ENCODE measurements at places on chromosomes 2 and 18. TPM values are rescaled to one million over a fixed set of nuclear protein-coding genes. Genes with fewer than 3 reads are reported as not detected.

RAB6C gene
- total RNA-seq: not detected

MTCL1 gene
- 23.6 TPM for total RNA-seq

GRCh38 chr2:24749069-24749691, 44.0 kb downstream of the PTRHD1 start:
- no peaks in the 10 kb centered on the region for H3K27me3 ChIP-seq
- H3K36me3 ChIP-seq: peaks cover 29% of the 10 kb centered on the region
- H3K27ac ChIP-seq: no peak overlapping the region
- peaks cover 3% of the 10 kb centered on the region for H3K4me1 ChIP-seq

NEB gene
- total RNA-seq: 0.98 TPM

- H3K4me1 ChIP-seq: no peaks in the 10 kb centered on the region
- no peaks in the 10 kb centered on the region for H3K27me3 ChIP-seq
- no peak overlapping the region for H3K27ac ChIP-seq
Measured at GRCh38 chr18:1779587-1779986, 791.7 kb downstream of the METTL4 start.

GRCh38 chr2:36967236-36967876, 1.0 kb upstream of the STRN start:
- no peaks in the 10 kb centered on the region for H3K36me3 ChIP-seq
- peak overlapping the region; percentile 87 for H3K4me3 ChIP-seq
- no peaks in the 10 kb centered on the region for H3K27me3 ChIP-seq
- H3K27ac ChIP-seq: peak overlapping the region; percentile 89

GRCh38 chr2:96891591-96892333, 21.9 kb upstream of the SEMA4C start:
- H3K4me1 ChIP-seq: peaks cover 84% of the 10 kb centered on the region
- peak overlapping the region; percentile 43 for H3K27ac ChIP-seq
- H3K27me3 ChIP-seq: no peaks in the 10 kb centered on the region
- DNase-seq: no peak

UBXN4 gene
- total RNA-seq: 51.6 TPM

DNA sequence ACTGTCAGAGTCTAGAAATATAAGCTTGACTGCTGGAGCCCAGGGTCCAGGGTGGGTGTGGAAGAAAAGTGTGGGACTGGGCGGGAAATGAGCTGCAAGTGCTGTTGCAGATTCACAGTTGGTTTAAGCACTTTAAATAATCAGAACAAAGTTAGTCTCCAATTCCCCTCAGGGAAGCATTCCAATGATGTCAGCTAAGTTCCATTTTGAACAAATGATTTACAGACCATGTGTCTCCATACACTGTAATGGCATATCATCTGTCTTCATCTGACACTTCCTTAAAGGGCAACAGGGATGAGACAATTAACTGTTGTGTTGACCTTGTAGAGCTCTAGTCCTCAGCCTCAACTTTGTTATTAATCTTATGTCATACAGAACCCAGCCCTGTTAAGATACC, 31.5 kb upstream of the REG3A start:
- H3K27ac ChIP-seq: no peak overlapping the region
- no peak for DNase-seq
- no peaks in the 10 kb centered on the region for H3K4me1 ChIP-seq
- H3K27me3 ChIP-seq: no peaks in the 10 kb centered on the region

DNA sequence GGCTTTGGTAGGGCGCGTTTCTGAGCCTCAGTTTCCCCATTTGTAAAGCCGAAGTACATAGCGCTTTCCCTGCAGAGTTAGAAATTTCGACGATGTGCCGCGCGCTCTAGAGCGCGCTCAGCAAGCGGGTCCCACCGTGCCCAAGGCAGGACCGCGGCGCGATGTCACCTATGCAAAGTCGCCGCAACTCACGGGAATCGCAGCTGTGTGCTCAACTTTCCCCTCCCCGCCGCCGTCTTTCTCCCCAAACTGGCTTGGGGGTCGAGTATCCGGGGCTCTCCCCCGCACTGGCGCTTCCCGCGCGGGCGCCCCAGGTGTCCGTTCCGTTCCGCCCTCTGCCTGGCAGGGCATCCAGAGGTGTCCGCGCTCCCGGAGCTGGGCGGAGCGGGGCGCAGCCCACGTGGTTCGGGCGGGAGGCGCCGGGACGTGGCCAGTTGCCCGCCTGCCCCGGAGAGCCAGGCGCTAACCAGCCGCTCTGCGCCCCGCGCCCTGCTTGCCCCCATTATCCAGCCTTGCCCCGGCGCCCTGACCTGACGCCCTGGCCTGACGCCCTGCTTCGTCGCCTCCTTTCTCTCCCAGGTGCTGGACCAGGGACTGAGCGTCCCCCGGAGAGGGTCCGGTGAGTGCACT, at the start of gene MLPH:
MLPH (plus strand) TSS at position 433 of the 630 bp plus-strand sequence. CDS start 6,176 bp downstream, outside the sequence.
- no peak for DNase-seq
- H3K4me1 ChIP-seq: peaks cover 69% of the 10 kb centered on the region
- H3K36me3 ChIP-seq: no peaks in the 10 kb centered on the region
- H3K27me3 ChIP-seq: no peaks in the 10 kb centered on the region
- peak within 1 kb of the TSS; percentile 92 for H3K27ac ChIP-seq

SULT1C4 gene
- total RNA-seq: 8.8 TPM

DNA sequence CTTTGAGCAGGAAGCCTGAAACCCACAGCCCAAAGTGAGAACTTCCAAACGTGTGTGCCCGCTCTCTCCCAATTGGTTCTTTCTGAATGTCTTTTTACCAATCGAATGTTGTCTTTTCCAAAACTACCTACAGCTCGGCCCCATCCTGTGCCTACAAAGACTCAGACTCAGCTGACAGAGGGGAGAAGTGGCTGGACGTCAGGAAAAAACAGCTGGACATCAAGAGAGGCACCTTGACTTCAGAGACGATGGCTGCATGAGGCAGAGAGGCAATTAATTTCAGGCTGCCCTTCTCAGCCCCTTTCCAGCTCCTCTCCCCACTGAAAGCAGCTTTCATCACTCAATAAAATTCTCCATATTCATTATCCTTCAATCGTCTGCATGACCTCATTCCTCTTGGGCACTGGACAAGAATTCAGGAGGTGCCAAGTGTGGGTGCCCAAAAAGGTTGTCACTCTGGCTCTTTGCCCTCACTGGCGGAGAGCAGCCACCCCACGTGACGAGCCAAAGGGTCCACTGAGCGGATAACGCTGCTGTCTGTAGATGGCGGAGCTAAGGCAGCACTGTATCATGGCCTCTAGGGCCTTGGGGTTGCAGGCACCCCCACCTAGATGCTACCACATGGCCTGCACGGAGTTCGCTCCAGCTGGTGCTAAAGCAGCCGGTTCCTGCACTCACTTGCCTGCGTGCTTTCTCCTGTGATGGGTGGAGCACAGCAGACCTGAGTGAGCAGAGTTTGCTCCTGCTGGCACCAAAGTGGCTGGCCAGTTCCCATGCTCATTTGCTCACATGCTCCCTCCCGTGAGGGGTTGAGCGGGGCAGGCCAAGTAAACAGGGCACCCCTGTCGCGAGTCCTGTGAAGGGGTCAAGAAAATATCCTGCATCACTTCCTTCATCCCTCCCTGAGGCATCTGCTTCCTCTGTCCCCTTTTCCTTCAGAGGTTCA, 37.9 kb downstream of the FAM210A start:
- no peak overlapping the region for H3K27ac ChIP-seq
- no peak overlapping the region for H3K4me3 ChIP-seq
- H3K36me3 ChIP-seq: no peaks in the 10 kb centered on the region
- H3K4me1 ChIP-seq: no peaks in the 10 kb centered on the region
- DNase-seq: no peak

GRCh38 chr2:37645836-37646235, 25.6 kb downstream of the CDC42EP3 start:
- peaks cover 36% of the 10 kb centered on the region for H3K4me1 ChIP-seq
- H3K27me3 ChIP-seq: no peaks in the 10 kb centered on the region
- H3K4me3 ChIP-seq: no peak overlapping the region
- no peak overlapping the region for H3K27ac ChIP-seq

MAP3K19 gene
- total RNA-seq: not detected

DNA sequence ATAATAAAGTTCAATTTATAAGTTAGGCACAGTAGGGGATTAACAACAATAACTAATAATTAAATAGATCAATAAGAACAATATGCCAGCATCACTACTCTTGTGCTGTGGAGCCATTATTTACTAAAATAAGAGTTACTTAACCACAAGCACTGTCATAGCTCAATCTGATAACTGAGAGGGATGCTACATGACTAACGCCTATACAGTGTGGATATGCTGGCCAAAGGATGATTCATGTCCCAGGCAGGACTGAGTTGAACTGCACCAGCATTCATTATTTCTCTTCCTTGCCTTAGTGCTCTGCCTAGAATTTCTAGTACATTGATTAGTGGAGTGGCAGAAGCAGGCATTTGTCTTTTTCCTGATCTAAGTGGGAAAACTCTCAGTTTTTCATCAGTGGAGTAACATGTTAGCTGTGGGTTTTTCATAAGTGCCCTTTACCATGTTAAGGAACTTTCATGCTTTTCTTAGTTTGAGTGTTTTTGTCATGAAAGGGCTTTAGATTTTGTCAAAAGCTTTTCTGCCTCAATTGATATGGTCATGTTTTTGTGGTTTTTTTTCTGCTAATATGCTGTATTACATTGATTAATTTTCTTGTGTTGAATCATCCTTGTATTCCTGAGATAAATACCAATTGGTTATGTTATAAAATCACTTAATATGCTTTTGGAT, 21.7 kb downstream of the KIAA1328 start:
- DNase-seq: no peak
- peaks cover 11% of the 10 kb centered on the region for H3K36me3 ChIP-seq
- H3K4me3 ChIP-seq: no peak overlapping the region
- H3K4me1 ChIP-seq: no peaks in the 10 kb centered on the region
- no peak overlapping the region for H3K27ac ChIP-seq

DNA sequence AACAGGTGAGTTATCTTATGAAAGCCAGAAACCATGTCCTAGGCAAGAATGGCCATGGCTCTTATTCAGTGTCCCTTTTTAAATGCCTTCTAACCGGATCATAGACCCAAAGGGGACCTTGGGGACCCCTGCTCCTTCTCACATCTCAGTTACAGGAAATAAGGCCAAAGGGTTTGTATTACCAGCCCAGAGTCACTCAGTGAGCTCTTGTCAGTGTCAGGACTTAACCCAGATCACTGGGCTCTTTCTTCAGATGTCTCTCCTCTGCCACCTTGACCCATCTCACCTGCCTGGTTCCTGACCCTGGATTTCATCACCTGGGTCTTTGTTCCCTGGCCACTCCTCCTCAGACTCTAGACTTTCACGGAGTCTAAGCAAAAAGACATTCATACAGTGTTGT, 556.7 kb downstream of the CMPK2 start:
- H3K27ac ChIP-seq: no peak overlapping the region
- no peaks in the 10 kb centered on the region for H3K4me1 ChIP-seq
- DNase-seq: no peak
- H3K4me3 ChIP-seq: no peak overlapping the region
- H3K36me3 ChIP-seq: no peaks in the 10 kb centered on the region
- H3K27me3 ChIP-seq: no peaks in the 10 kb centered on the region

CTAGE1 gene
- not detected for total RNA-seq

DNA sequence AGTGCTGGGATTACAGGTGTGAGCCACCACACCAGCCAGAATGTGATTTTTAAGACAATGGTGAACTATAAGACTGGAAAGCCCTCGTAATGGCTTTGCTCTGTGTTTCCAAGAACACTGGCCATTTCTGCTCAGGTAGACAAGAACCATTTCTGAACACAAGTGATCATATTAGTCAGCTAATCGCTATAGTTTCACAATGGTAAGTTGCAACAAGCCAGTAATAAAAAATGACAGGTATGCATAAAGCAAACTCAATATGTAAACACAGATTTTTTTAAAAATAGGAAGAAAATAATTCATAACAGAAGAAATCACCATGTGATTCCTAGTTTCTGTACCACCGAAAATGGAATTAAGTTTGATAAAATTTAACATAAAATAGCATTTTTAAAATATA, 166.5 kb downstream of the THADA start:
- H3K27me3 ChIP-seq: no peaks in the 10 kb centered on the region
- DNase-seq: no peak
- no peaks in the 10 kb centered on the region for H3K36me3 ChIP-seq
- H3K4me3 ChIP-seq: no peak overlapping the region

DNA sequence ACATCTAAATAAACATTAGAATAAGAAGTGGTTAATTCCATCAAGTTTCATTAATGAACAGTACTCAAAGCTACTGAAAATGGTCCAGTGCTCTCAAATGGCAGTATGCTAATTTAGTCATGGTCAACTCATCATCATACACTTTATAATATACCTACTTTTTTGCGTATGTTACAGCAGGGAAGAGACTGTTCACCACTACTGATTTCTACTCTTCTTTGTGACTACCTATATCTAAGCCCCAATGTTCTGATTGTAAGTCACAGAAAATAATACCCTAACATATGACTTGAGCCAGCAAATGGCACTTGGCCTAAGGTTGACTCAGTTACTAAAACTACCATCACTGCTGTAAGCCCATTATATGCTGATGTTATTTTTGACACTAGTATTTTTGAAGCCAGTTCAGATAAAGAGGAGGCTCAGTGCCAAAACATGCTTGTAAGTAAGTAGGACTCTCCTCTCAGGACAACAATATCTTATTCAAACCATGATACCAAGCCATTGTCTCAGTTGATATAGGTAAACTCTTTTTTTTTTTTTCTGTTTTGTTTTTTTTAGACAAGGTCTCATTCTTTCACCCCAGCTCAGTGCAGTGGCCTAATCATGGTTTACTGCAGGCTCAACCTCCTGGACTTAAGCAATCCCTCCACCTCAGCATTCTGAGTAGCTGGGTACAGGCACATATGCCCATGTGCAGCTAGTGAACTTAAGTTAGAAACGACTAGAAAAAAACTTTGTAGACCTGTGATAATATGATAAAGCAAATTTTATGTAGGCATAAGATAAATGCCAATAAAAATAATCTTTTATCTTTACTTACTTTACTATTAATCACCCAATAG, 266.9 kb downstream of the ZNF385B start:
- no peaks in the 10 kb centered on the region for H3K4me1 ChIP-seq
- H3K27ac ChIP-seq: no peak overlapping the region
- no peak overlapping the region for H3K4me3 ChIP-seq
- no peaks in the 10 kb centered on the region for H3K36me3 ChIP-seq
- DNase-seq: no peak
- no peaks in the 10 kb centered on the region for H3K27me3 ChIP-seq

REL gene
- 29.0 TPM for total RNA-seq

DNA sequence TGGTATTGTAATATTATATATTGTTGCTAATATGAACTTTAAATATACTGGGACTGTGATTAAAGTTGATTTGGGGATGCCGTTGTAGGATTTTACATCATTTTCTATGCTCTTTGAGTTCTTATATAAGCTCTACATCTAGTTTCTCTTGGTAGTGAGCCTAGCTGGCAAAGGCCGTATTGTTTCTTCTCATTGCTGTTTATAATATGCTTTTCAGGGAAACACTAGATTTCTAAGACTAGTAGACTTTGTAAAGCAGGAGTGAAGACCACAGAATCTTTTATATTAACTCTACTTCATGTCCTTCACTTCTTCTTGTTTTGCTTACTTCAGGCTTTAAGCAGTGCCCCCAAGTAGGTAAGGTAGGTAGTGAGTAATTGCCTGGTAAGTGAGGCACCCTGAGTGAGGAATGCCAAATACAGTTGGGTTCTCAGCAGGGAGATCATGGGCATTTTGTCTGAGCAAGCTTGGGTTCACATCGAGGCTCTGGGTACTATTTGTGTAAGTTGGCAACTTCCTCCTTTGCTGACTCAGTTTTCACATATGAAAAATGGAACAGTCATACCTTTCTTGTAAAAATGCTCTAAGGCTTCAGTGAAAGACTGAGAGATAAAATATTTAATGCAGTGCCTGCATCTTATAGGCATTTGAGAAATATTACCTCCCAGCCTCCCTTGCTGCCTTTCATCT, 96.4 kb downstream of the RNF144A start:
- H3K27ac ChIP-seq: peak overlapping the region; percentile 86
- no peaks in the 10 kb centered on the region for H3K36me3 ChIP-seq
- no peak for DNase-seq
- no peaks in the 10 kb centered on the region for H3K27me3 ChIP-seq
- peaks cover 97% of the 10 kb centered on the region for H3K4me1 ChIP-seq
